Prostate gland (tissue), 2 donors: ENCODE measurements at places on chromosomes 2 and 18. TPM values are rescaled to one million over a fixed set of nuclear protein-coding genes. Genes with fewer than 3 reads are reported as not detected.

DNA sequence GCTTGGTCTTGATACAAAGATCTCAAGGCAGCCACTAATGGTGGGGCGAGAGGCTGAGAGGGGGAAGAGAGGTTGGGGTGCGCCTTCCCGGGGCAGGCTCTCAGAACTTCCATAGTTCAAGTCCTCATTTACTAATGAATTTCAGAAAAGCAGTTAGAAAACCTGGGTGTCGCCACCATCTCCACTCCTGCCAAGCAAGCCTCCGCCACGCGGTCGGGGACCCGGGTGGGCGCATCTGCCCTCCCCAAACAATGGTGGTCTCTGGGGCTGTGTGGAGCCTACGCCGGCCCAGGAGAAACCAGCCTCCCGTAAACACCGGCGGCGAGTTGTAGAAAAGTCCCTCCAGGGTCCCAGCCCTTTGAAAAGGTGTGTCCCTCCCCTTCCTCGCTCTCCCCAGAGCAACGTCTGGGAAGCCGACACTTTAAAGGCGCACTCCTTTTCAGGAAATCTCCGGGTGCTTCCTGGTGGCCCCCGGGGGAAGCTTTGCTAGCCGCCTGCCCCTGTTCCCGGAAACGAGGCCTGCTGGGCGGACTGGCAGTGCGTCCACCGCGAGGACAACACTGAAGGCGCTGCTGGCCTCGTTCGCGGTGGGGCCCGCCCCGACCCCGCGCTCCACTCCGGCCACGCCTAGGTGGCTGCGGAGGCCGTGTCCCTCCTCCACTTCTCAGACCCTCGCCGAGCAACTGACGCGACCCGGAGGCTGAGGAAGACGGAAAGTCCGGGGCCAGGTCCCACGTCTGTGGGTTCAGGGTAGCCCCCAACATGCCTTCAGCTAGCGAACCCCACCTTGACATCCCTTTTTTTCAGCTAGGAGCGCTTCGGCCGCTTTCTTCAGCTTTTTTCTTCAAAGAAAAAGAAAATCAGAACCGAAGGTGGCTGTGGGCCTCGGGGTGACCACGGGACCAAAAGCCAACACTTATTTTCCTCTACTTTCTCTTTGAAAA lies 16.8 kb downstream of the EVX2 start:
- H3K27me3 ChIP-seq: peaks cover 9% of the 10 kb centered on the region
- H3K4me1 ChIP-seq: no peaks in the 10 kb centered on the region
- H3K36me3 ChIP-seq: no peaks in the 10 kb centered on the region
- no peak for DNase-seq
- no peak overlapping the region for H3K27ac ChIP-seq

Gene TMEM178A
- total RNA-seq: 2.6 TPM

- H3K4me3 ChIP-seq: no peak overlapping the region
- DNase-seq: no peak
- no peaks in the 10 kb centered on the region for H3K36me3 ChIP-seq
Observed at GRCh38 chr2:109257653-109258052, 128.6 kb downstream of the SH3RF3 start.

- no peak for DNase-seq
- H3K36me3 ChIP-seq: no peaks in the 10 kb centered on the region
- no peaks in the 10 kb centered on the region for H3K4me1 ChIP-seq
- no peak overlapping the region for H3K4me3 ChIP-seq
Observed at GRCh38 chr2:63716146-63716545, 125.5 kb upstream of the UGP2 start.
